NB4 (cell line): ENCODE measurements at places on chromosomes 2 and 18.

GRCh38 chr2:133167223-133167622, 401.0 kb downstream of the NCKAP5 start:
- no peak for DNase-seq

GRCh38 chr2:115491186-115491793, 1048.8 kb downstream of the DPP10 start:
- DNase-seq = no peak

- no peak for DNase-seq
These were observed 314.5 kb upstream of the MMADHC start for GRCh38 chr2:149902081-149902480.

- DNase-seq = no peak
These were observed 91.9 kb upstream of the FN1 start for GRCh38 chr2:215527736-215528135.

DNA sequence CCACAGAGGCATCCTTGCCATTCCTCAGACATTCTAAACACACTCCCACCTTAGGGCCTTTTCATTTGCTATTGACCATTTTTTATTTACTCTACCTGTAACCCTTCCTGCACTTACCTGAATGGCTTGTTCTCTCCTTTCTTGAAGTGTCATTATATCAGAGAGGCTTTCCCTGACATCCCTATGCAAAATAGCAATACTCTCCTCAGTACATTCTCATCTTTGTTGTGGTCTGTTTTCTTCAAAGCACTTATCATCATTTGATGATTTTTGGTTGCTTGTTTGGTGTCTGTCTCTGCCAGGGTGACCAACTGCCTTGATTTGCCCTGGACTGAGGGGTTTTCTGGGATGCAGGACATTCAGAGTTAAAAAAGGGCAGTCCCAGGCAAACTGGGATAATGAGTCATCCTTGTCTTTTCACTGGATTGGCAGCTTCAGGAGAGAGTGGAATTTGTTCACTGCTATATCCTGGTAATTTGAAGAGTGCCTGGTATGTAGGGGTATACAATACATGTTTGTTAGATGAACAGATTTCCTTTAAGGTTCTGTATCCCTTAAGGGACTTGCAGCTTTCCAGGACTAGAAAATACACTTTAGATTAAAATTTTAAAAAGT, 102.4 kb downstream of the BABAM2 start:
- DNase-seq = no peak

DNA sequence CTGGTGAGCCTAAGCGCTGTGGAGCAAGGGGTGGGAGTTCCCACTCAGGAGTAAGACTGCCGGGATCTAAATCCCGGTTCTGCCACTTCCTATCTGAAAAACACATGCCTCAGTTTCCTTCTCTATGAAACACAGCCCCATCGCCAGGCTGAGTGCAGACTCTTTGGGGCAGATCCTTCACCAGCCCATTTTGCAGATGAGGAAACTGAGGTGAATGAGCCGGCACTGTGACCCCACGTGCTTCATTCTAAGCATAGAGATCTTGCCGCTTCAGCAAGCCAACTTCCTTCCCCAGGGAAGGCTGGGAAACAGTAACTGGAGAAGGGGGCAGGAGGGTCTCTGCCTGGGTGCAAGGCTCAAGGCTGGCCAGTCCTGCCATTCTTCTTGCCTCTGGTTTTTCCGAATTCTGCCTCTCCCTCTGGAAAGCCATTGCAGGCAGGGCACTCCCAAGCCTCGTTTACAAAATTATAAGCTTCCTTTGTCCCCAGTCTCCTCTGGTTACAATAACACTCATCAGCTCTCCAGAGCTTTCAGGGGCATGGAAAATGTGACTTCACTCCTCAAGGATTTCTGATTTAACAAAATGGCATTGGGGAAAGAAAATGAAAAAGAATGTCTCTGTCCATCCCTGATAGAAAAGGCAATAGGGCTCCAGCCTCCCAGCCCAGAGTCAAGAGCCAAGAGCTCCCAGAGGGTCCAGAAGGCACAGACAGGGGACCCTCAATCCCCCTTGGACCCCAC, 249.2 kb downstream of the TNS1 start:
- no peak for DNase-seq

DNA sequence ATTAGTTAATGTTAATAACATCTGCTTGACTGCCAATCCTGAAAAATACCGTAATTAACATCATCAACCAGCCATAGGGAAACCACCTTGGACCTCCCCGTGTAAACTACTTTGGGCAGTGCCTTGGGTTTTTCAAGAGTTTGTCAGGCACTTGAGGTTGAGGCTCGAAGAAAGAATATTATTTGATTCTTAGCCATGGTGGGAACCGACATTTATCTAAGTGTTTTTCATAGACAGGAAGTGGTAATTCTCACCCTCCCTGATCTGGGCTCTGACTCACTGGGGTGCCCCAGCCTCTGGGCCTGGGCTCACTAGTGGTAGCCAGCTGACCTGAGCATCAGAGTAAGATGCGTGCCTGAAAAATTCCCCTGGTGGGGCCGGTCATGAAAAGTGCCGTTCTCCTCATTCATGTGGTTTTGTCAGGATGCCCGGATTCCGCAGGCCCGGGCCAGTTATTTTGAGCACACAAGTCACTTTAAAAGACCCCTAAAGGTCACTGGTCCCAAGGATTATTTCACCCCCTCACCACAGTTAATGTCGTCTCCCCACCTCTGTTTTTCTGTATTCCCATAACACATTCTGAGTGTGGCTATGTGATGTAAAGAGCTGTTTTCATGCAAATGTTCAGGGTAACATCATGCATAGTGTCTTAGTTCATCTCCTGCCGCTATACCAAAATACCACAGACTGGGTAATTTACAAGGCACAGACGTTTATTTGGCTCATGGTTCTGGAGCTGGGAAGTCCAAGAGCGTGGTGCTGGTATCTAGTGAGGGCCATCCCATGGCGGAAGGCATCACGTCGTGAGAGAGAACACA, 21.6 kb upstream of the SPATA3 start:
- DNase-seq = peak; percentile 85

- DNase-seq = no peak
These were observed 293.2 kb upstream of the DCC start for GRCh38 chr18:52046842-52047241.

- no peak for DNase-seq
These were observed 45.9 kb upstream of the ASB1 start for GRCh38 chr2:238380785-238381184.

DNA sequence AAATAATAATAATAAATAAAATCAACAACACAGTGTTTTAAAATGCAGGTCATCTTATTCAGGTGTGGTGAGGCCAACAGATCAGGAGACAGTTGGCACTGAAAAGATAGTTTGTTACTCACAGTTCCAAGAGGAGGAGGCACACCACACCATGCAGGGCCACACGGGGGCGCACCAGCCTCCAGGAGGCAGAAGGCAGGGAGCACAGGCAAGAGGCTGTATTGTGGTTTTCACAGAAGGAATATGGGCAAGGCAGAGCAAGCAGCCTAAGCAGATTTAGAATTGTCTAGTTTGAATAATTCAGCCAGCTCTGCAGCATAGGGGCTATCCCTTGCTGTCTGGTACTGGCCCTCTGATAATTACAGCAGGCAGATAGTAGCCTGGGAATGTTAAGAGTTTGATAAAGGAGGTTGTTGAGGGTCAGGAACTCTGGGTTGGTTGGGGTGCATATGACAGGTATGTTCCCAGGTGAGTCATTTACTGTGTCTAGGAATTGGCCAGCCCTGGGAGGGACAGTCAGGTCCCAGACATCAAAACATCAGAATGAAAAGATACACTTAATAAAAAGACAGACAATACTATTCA, 31.3 kb downstream of the KIAA2012 start:
- DNase-seq = peak; percentile 61

- no peak for DNase-seq
These were observed 8.3 kb upstream of the ADD2 start for GRCh38 chr2:70776266-70776665.

DNA sequence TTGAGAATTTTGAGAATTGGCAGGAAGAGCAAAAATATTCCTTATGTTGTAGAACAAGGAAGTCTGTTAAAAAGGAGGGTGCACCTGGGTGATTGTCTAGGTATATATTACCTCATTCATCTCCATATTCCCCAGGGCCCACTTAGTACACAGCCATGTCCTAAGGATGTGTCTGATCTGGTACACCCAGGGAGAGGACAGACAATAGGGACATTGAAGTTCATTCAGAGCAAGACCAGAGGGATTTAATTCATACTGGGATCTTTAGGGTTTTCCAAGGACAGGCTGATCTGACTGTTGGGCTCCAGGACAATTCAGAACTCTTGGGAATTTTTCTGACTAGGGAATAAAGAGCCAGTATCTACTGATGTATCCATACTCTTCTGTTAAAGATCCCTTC, 112.1 kb downstream of the PHLPP1 start:
- no peak for DNase-seq

GRCh38 chr18:2780750-2781149, 66.1 kb upstream of the EMILIN2 start:
- DNase-seq = no peak

DNA sequence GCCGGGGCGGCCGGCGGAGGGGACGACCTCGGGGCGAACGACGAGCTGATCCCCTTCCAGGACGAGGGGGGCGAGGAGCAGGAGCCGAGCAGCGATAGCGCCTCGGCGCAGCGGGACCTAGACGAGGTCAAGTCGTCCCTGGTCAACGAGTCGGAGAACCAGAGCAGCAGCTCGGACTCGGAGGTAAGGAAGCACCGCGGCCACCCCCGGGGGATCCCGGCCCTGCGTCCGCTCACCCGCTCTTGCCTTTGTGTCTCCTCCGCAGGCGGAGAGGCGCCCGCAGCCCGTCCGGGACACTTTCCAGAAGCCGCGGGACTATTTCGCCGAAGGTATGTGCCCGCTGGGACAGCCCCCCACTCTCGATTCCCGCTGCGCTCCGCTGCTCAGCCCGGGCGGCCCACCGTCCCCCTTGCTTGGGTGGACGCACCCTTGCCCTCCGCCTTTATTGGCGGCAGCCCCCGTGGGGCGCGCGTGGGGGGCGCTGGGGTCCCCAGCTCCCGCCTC, 611 bp downstream of the TCF7L1 start:
- peak; percentile 61 for DNase-seq

DNA sequence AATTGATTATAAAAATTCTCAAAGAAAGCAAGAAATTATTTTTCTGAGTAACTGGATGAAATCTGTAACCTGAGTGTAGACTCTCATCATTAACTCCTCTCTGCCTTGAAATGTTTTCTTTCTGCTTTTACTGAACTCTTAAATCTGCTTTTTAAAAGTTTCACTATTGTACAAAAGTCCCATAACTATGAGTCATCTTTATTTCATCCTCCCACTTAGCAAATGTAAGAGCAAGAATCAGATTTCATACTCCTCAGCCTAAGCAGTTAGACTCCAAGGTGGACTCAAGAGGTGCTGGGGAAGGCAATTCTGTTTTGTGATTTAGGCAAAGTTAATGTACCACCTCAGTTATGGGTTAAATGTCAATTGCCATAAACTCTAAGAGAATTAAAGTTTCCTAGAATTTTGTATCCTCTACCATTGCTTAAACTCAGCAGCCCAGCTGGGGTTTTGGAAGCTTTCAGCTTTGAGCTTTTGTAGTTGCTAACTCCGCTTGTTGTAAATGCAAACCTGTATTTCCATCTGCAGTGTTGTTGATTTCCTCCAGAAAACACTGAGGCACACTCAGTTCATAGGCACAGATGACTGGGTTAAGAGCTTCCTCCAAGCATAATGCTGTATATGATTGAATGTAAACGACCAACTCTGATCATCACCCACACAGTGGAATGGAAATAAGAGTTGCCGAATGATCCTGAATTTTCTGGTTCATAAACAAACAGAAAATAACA, 268.8 kb downstream of the ARHGAP15 start:
- no peak for DNase-seq

DNA sequence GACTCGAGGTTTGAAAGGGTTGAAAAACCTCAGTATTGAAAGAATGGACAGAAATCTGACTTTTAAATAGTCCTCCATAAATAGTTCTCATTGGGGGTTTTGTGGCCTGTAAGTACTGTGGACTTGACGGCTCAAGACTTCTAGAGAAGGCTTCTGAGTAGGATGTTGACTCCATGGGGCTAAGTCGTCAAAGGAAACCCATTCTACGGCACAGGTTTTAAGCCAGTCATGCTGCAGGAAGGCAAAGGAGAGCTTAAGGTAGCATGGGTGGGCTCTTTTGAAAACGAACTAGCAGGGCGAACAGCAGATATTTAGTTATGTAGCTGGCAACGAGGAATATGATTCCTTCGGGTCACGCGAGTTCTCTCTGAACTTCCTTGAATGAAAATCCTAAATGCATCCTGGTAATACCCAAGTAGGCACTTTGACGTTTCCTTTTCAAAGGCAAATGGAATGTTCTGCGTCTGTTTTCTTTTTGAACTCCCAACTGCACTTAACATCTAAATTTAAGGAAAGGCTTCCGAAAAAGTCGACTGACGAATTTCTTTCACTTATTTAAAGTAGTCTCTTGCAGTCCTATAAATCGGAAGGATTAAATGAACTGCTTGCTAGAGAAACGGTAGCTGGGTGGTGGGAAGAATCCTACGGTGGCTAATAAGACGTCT, 1.1 kb upstream of the NEDD4L start:
- peak; percentile 12 for DNase-seq

- no peak for DNase-seq
These were observed 36.6 kb downstream of the CYP26B1 start for GRCh38 chr2:72111061-72111460.

- peak; percentile 79 for DNase-seq
These were observed 20.0 kb downstream of the SFTPB start for GRCh38 chr2:85647823-85648526.

DNA sequence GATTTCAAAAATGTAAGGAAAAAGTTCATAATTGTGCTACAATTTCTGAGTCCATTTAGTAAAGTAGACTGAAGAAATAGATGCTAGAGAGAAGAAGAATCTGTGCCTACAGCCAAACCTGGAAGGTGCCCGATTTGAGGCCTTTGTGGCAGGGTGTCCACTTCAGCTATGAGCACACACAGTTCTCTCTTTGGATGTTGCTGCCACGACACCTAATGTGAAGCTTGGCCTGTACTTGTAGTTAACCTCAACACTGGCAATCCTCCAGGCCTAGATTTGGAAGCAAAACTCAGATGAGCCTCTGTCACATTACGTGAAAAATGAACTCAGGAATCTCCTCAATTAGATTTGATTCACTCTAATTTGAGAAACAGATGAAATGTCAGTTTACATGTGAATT, 90.1 kb upstream of the LRP1B start:
- no peak for DNase-seq

DNA sequence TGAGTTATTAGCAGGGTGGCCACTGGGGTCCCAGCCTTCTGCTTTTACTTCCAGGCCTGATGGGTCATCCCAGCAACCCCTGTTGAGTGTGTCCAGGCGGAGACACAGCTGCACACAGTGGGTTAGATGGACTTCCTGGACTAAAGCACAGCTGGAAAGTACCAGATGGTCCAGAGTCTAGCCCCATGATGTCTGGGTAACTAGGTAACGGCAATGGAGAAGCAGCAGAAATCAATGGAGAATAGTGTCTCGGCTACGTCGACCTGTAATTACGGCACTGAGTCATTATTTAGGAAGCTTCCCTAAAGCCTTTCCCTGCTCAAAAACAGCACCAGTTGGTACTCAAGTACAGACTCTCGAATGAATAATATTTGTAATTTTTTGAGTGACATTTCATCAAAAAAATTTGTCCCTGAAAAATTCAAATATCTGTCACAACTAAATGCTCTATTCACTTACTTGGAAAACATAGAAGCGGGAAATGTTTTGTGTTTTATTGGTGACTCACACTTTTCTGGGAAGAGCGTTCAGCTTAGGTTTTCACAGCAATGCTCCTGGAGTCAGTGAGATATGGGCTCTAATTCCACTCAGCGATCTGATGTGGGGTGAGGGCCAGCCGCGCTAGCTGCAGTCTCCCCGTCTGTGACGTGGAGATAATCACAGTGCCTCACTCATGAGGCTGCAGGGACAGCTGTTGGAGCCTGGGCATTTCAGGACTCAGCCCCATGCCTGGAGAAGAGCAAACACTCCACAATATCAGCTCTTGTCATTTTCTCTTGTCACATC, 16.2 kb upstream of the ARL4C start:
- DNase-seq = no peak
